Stimulated activated CD8-positive, alpha-beta memory T cell treated with anti-CD3 and anti-CD28 coated beads, Interleukin-4, amount 100 ng/mL, for 24 hours (primary cell): ENCODE measurements at places on chromosomes 7 and 10.

- no peak for DNase-seq
Measured at GRCh38 chr10:91366704-91367103, 43.4 kb upstream of the HECTD2 start.

DNA sequence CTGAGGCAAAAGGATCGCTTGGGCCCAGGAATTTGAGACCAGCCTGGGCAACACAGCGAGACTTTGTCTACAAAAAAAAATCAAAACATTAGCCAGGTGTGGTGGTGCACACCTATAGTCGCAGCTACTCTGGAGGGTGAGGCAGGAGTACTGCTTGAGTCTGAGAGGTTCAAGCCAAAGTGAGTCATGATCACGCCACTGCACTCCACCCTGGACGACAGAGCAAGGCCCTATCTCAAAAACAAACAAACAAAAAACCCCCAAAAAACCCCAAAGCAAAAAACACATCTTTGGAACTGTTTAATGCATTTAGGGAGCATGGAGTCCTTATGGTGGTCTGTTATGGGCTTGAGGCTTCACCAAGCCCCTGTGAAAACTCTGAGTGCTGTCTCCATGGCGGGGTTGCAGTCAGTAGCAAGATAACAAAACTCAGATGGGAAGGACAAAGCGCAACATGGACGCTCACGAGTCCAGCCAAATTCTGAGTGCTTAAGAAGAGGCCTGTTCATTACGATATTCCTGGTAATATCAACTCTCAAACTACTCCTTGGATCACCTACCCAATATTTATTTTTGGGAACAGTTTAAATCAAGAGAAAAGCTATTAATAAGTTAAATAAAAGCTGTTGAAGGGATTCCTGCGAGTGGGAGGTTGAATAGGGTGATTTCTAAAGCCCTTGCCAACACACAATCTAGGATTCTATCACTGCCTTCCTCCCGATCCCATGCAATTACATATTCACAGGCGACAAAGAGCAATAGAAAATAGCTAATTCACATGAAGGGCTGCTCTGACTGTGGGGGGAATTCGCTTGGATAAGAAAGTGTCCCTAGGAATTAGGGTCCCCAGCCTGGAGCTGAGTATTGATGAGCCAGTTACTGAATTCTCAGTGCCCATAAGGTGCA lies 123.3 kb downstream of the HIPK2 start:
- no peak for DNase-seq

DNA sequence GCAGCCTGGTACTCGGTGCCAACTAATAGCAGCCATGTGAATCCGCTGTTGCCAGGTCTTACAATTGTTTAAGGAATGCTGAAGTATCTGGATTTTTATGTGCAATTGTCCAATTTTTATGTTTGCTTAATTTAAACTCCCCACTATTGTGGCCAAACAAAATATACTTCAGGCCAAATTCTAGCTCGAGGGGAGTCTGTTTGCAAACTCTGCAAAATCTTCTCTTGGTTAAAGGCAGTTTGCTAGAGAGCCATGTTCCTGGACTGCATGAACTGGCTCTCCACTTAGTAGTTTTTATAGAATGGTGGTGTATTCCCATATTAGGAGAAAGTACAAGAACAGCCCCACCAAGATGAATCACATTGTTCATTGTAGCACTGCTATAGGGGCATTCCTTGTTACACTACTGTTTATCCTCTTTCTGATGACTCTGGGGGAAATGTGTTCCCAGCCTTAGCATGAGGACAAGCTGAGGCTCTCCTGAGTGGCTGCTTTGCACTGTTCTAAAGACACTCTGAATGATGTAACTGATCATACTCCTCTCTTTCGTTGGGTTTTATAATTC lies 178.0 kb upstream of the GLI3 start:
- no peak for DNase-seq

GRCh38 chr10:43781480-43782361 lies 133.0 kb upstream of the ZNF32 start:
- peak; percentile 34 for DNase-seq

DNA sequence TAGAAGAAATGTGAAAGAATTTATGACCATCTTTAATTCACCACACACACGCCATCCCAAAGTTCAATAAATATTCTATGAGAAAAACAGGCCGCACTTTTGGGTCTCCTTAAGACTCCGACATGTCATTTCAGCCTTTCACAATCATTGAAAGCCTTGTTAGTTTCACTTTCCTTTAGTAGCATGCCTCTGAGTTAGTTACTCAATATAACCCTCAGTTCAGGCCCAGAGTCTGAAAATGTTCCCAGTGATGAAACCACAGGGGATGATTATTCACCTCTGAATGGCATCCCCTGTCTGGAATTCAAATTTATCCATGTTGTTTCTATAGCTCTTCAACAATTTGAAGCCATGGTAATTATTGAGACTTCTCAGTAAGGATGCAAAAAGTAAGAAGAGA lies 278.1 kb upstream of the NRP1 start:
- DNase-seq = no peak

GRCh38 chr7:155874411-155874810 lies 62.1 kb upstream of the SHH start:
- DNase-seq = no peak

DNA sequence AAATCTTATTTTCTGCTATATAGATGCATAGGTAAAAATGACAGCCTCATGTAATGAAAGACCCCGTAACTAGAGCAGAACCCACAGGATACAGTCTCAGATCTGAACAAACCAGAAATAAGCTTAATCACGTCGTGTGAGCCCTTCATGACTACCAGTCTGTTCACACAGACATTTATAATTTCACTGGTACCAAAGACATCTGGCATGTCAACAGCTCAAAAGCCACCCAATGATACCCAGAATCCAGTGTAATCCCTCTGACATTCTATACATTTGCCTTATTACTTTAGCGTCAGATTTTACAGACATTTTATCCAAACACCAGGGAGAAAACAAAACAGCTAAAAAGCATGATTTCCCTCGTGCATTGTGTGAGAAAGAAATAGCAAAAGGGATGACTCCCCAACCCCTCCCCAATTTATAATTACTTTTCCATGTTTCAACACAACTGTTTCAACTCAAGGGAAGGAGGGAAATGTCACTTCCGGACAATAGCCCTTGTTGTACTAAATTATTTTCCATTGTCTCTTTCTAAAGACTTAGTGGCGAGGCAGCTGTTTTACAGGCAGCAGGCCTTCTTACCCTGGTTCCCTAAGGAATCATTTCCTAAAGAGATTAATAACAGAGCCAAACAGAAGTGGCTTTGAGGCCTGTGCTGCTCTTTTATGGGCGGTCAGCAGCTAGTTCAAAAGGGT lies 33.2 kb downstream of the DOCK4 start:
- DNase-seq = no peak

GRCh38 chr7:77820967-77821366 lies 22.4 kb downstream of the PHTF2 start:
- no peak for DNase-seq

DNA sequence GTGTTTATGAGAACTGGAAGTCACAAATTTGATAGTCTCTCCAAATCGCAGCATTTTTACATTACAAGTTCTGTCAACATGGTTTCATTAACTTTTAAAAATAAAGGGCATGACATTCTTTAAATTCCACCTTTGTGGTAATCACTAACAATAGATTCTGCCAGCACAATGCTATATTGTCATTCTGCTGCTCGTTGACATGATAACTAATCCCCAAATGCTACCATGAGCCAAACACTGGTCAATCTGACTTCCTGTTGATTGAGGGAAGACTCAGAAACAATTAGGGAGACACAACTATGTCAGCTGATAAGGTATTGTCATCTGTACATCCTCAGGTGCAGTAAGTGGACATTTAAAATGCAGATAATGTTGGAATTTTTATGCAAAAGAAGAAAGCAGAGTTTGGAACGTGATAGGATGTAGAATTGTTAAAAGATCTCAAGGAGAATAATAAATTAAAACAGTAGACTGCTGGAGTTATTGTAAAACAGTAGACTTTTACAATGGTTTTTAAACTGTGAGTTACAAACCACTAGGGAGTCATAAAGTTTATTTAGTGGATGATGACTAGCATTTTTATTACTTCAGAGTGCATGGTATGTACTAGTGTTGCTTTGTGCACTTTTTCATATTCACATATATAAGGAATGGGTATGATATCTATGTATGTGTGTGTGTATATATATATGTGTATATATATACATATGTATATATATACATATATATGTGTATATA lies 126.4 kb upstream of the DKK1 start:
- no peak for DNase-seq

DNA sequence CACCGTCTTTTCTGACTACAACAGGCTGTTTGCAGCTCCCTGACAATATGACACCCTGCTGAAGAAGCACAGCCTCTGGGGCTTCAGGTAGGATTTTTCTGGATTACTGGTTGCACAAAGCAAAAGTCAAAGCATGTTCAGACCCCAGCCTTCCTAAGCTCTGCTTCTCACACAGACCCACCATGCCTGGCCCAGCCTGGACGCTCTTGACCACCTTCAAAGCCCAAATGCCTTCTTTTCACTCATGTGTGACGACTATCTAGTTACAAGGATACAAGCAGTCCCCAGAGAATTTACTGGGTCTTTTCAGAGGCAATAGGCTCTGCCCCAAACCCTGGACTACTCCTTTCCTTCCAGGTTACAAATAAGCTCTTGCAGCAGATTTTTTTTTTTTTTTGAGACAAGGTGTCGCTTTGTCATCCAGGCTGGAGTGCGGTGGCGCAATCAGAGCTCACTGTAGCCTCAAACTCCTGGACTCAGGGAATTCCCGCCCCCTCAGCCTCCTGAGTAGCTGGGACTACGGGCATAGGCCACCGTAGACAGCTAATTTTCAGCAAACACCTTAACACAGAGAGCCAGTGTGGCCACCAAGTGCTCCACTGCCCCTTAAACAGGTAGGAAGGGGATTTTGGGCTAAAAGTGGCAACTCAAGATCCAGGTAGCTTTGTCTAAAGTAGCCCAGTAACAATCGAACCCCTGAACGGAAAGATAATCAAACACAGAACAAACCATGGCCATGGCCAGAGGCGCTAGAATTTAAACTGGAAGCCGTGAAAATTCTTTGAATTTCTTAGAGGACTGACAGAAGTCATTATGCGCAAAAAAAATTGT lies 16.2 kb downstream of the SVIL start:
- DNase-seq = no peak

- DNase-seq = no peak
Measured at GRCh38 chr7:134777470-134777869, 2.0 kb upstream of the CALD1 start.

- no peak for DNase-seq
Measured at GRCh38 chr7:28564755-28565374, 152.5 kb downstream of the CREB5 start.

DNA sequence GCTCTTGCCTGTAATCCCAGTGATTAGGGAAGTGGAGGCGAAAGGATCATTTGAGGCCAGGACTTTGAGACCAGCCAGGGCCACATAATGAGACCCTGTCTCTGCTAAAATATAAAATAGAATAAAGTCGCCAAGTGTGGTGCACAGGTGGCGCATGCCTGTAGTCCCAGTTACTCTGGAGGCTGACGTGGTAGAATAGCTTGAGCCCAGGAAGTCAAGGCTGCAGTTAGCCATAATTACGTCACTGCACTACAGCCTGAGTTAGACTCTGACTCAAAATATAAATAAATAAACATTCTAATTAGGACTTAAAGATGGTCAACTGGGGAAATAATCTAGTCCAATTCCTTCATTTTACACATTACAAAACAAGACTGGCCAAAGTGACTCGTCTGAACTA lies 768 bp downstream of the CHCHD2 start:
- DNase-seq = no peak

GRCh38 chr10:117458571-117458970 lies 83.3 kb upstream of the PDZD8 start:
- DNase-seq = no peak

DNA sequence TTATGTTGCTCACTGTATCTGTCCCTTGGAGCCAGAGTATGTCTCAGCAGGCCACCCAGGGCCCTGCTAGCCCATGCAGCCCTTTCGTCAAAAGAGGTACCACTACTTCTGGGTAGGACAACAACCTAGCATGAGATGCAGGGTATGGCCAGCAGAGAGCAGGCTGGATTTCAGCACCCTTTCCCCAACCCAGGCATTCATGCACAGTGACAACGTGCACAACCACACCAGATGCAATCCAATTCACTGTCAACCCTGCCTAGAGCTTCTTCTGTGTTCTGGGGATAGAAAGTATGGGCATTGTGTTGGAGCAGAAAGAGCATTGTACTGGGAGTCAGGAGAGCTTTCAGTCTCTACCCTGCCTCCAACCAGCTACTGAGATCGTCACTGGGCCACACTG lies 37.9 kb downstream of the JAZF1 start:
- DNase-seq = no peak

- DNase-seq = no peak
Measured at GRCh38 chr7:70000737-70001348, 402.6 kb downstream of the AUTS2 start.

DNA sequence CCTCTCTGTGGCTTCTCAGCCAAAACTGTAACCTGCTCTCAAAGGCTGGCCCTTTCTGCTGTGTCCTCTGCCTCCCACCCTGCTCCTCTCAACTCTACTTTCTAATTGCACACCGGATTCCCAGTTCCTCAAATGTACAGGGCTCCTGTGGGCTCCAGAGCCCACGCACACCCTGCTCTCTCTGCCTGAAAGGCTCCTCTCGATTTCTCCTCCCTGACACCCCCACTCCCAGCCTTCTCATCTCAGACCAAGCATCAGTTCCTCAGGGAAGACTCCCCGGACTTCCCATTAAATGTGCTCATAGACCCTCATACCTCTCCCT lies 111.7 kb upstream of the STEAP1B start:
- DNase-seq = no peak
